ENCODE measurements at places on chromosomes 6 and 20. TPM values are rescaled to one million over a fixed set of nuclear protein-coding genes. Genes with fewer than 3 reads are reported as not detected.

OR2J3 gene
- total RNA-seq = not detected

DNA sequence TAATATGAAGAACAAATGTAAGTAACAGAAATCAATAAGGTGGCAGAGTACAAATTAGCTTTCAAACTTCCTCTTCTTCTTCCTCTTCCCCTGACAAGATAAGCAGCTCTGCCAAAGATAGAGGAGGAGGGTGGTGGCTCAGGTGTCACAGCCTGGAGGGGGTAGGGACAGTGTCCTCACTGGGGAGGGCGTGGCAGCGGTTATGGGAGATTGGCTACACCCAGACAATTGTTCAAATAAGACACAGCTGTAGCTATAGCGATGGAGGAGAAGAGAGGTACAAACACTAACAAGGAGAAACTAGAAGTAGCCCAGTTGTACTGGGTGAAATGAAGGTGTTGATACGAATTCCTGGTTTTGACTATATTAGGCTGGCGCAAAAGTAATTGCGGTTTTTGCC, 198.5 kb downstream of the TBXT start:
- no peak for DNase-seq

TNXB gene
- total RNA-seq = 22.2 TPM

DNA sequence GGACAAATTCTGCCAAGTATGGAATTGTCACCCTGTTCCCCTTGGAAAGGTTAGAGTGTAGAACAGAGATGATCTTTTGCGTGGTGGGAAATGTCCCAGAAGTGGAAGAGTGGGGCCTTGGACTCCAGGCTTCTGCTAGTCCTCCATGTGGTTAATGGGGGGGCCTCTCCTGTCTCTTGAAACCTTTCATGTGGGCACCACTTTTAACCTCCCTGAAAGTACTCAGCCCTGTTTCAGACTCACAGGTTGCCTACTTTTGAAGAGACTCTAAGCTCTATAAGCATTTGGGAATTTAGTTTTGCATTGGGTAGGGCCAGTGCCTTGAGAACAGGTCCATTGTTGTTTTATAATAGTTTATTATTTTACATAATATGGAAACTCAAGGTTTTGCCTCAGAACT, 17.5 kb downstream of the RREB1 start:
- DNase-seq = no peak

DNA sequence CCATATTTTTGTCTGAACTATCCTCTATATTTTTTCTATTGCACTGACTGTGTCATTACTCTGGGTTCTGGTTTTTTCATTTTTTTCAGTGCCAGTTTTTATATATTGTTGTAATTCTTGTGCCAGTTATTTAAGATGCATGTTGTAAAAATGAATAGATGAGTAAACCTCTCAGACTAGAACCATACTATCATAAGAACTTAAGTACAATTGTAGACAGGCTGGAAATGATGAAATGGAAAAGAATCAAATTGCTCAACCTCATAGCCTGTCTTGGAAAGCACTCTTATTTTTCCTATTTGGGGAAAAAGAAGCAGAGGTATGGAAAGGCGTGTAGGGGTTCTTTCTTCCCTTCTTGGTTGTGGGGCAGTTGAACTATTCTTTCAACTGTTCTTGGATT, 30.2 kb downstream of the PANK2 start:
- no peak for DNase-seq

DNA sequence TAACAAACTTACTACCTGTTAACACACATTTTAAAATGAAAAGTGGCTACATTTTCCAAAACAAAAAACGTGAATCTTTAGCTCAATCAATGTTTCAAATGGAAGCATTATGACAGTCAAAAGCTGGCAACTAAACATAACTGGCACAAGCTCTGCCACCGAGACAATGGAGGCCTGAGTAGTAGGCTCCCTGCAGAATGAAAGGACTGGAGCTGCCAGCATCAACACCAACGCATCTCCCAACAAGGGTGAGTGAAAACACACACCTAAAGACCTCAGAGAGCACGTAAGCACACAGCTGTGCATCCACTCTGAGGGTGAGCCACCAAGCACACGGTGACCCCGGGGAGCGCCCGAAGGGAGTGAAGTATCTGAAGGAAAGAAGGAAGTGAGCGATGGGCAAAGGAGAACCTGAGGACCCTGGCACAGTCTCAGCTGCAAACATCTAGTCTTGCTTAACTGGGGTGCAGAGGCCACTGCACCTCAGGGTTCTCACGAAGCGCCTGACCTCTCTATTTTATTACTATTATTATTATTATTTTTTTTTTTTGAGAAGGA, 1.6 kb upstream of the ADRM1 start:
- no peak for DNase-seq

DNA sequence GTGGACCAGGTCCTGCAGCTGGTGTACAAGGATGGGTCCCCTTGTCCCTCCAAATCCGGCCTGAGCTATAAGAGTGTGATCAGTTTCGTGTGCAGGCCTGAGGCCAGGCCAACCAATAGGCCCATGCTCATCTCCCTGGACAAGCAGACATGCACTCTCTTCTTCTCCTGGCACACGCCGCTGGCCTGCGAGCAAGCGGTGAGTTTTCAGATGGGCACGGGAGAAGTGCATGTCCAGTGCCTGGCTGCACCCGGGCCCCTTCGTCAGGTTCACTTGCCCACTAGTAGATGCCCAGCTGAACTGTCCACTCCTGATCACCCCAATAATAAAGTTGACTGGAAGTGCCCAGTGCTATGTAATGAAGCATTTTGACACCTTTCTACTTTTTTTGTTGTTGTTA, 48.3 kb upstream of the SLC22A1 start:
- DNase-seq = no peak

- no peak for DNase-seq
Measured at GRCh38 chr6:16810411-16810810, 49.2 kb upstream of the ATXN1 start.

DNA sequence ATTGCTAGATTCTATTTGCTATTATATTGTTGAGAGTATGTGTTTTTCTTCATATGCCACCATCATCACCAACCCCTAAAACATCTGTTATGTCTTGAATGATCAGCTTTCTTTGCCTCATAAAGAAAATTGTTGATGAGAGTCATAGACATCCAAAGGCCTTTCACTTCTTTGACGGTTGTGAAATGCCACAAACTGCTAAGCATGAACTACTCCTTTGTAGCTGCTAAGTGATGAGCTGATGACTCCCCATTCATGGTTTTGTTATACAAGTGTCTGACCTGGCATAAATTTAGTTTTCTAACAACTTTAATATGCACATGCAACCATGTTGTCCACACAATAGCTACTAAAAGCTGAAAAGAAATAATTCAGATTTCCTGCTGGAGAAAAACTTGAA, 684 bp upstream of the MED23 start:
- no peak for DNase-seq

GRCh38 chr6:168274037-168274952, 45.3 kb downstream of the DACT2 start:
- no peak for DNase-seq

SLC35D3 gene
- 0.41 TPM for total RNA-seq

- no peak for DNase-seq
Measured at GRCh38 chr6:147633191-147633590, 124.7 kb downstream of the SAMD5 start.

DNA sequence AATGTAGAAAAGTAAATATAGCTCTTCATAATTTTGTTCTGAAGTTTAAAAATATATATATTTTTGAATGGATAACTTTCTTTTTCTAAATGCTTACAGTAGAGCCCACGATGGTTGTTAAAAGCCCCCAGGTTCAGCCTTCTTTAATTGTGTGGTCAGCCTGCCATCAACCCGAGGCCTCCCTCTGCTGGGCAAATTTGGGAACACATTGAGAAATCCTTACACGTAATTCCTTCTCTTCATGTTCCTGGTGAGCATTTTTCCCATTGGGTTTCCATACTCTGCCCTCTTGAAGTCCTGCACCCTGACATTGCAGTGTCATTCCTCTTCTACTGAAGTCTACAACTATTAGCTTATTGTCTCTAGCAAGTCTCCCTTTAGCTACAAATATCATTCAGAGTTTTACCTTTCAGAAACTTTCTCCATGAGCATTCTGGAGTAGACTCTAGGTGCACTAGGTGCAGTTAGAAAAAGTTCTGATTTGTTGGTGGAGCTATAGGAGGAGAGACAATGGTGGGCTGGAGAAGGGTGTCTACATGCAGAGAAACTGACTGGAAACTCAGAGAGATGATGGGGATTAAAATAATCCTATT, 40.6 kb downstream of the TRIM38 start:
- DNase-seq = no peak

- no peak for DNase-seq
Measured at GRCh38 chr6:21885111-21885510, 291.6 kb downstream of the SOX4 start.

DNA sequence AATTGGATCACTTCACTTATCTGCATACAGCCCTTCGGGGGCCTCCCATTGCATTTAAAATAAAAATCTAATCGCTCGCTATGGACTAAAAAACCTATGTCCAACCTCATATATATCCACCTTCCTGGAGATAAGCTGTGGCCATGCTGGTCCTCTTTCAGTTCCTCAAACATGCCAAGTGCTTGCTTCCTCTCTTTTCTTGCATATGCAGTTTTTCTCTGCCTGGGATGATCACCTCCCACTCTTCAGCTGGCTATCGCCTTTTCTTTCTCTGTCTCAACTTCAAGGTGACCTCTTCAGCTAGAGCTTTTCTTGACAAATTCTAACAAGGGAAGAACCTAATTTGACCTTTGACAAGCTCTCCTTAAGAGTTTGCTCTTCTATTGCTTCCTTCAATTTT, 5.6 kb upstream of the TFB1M start:
- no peak for DNase-seq

MED23 gene
- 37.6 TPM for total RNA-seq

PHF10 gene
- 59.9 TPM for total RNA-seq

GRCh38 chr20:42110301-42110700, 492.1 kb upstream of the CHD6 start:
- no peak for DNase-seq

CST7 gene
- not detected for total RNA-seq

GPLD1 gene
- total RNA-seq = 3.8 TPM

GRCh38 chr20:9838378-9839295, at the start of gene PAK5:
TSS of gene PAK5 (minus strand) at chr20:9839076. CDS start at chr20:9644328, 194,748 bp downstream.
- DNase-seq = peak; percentile 89

- DNase-seq = no peak
Measured at GRCh38 chr20:904039-904545, 12.0 kb downstream of the ANGPT4 start.

SIRPD gene
- not detected for total RNA-seq

DNA sequence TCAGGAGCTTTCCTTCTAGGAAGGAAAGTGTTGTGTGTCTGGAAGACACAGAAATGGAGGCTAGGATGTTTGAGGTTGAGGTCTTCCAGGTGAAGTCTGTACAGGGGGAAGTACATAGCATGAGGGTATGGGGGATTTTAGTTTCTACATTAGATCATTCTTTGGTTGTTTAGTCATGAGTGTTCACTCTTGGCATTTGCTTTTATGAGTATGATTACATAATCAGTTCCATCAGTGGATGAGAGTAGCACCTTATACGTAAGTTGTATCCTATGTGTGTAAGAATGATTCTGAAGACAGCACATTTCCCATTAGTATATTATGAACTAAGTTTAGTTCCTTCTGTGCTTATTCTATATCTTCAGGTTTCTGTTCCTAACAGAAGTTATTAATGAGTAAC, 1.9 kb downstream of the CDYL start:
- no peak for DNase-seq

PCK1 gene
- total RNA-seq = 4.7 TPM

CAP2 gene
- total RNA-seq = 9.3 TPM

- no peak for DNase-seq
Measured at GRCh38 chr6:11333132-11333849, 100.8 kb upstream of the NEDD9 start.

Measured in type B pancreatic cell (in vitro differentiated cells).